Stimulated activated CD8-positive, alpha-beta memory T cell treated with anti-CD3 and anti-CD28 coated beads, Interleukin-7, amount 100 ng/mL, for 1 hour (primary cell): ENCODE measurements at places on chromosomes 16 and 17.

DNA sequence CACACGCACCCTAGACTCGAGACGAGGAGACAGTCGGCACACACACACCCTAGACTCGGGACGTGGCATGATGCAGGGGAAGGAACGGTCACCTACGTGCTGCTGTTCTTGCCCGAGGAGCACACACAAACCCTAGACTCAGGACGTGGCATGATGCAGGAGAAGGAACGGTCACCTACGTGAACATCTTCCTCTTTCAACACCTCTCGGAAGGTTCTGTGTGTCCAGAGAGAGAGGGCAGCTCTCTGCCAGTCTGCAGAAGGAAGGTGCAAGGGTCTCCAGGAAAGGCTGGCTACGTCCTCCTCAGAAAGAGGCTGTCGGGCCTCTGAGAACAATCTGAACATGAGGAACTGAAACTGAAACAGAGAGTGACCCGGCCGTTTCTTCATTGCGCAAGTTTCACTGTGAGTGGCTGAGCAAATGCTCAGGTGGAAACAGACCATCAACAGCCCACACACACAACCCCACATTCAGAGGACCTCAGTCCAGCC, 43.4 kb downstream of the ZNF276 start:
- DNase-seq, result peak; percentile 15

DNA sequence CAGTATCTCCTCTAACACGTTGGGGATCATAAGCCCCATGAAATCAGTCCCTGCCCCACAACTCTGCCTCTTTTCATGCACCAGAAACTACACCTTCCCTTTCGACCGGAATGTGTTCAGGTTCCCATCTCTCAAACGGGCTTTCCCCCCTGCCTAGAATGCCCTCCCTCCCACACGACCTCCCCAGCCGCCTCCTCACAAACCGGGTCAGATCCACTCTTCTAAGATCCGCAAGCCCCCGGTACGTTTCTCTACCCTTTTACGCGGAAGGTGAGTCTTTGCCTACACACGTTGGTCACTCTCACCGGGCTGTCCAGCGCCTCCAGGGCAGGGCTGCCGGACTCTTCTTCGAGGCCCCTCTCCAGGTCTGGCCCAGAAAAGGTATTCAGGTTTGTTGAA, 708 bp downstream of the DHX33 start:
- no peak for DNase-seq

- no peak for DNase-seq
Measured at GRCh38 chr17:74803388-74803930, 27.3 kb upstream of the NAT9 start.

DNA sequence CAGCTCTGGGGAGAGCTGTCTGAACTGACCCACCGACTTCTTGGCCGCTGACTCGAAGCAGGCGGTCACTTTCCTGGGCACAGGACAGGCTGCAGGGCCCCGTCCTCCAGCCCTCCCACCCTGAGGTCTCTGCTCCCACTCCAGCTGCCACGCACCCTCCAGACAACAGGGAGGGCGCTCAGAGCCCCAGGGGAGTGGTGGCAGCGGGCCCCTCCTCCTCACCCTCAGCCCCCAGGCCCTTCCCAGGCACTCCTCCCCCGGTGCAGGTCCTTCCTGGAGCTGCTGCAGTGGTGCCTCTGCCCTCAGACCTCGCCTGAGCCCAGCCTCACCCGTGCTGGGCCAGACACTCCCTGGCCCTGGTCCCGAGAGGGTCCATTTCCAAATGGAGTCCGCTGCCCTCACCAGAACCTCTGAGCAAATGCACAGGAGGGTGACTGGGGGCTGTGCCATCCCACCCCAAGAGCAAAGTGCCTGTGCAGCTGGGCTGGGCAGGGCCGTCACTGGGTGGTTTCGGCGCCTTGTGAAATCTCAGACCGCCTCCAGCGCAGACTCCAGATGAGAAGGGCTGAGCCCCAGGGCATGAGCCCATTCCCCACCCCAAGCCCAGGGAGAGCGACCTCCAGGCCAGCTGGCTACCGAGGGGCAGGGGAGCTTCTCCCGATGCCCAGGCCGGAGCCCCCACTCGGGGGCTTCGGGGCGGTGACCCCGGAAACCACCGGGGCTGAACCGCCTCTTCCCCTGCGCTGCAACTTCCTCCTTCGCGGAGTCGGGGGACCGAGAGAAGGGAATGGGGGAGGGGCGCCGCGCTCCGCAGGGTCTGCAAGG, 717 bp downstream of the CYBA start:
- DNase-seq, result no peak

- no peak for DNase-seq
Measured at GRCh38 chr17:80649672-80650330, 105.2 kb downstream of the RPTOR start.

DNA sequence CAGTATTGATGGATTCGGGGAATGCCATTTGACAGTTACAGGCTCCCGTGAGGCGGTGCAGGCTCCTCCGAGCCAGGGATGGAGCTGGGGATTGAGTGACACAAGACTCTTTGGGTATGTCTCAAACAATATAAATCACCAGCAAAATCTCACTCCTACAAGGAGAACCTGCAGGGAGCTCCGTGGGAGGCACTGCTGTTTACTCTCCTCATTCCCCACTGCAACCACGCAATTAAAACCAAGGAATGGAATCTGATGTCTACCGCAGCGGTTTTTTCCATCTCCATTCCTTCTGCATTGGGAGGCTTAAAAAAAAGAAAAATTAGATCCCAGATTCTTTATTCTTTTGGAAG, 157.9 kb downstream of the WWOX start:
- DNase-seq, result no peak

DNA sequence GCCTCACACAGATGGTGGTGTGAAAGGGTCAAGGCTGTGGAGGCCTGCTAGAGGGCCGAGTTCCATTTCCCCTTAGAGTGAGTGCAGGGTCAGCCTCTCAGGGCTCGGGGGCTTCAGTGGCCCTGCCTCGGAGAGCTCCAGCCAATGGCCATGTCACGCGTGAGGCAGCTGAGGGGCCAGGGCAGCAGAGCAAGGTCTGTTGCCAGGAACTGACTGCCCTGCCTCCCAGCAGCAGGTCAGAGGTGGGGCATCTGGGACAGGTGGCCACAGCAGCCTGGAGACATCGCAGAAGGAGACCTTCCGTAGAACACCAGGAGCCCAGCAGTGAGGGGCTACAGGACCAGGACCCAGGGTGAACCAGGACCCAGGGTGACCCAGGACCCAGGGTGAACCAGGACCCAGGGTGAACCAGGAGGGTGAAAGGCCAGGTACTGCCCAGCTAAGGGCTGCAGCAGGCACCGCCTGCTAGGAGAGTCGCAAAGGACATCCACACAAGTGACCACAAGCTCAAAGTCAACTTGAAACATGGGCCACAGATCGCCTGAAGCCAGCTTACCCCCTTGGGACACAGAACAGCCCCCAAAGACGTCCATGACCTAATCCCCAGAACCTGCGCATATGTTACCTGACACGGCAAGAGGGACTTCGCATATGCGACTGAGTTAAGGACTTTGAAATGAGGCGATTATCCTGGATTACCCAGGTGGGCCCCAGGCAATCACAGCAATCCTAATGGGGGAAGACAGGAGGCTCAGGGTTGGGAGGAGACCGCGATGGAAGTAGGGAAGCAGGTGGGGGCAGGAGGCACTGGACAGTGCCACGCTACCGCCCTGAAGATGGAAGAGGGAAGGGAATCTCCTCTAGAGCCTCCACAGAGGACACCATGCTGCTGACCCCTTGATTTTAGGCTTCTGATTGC, 4.8 kb upstream of the MEAK7 start:
- DNase-seq, result no peak

- no peak for DNase-seq
Measured at GRCh38 chr17:55605705-55606487, 94.6 kb upstream of the SMIM36 start.

- DNase-seq, result no peak
Measured at GRCh38 chr16:87186446-87186845, 130.7 kb downstream of the C16orf95 start.

DNA sequence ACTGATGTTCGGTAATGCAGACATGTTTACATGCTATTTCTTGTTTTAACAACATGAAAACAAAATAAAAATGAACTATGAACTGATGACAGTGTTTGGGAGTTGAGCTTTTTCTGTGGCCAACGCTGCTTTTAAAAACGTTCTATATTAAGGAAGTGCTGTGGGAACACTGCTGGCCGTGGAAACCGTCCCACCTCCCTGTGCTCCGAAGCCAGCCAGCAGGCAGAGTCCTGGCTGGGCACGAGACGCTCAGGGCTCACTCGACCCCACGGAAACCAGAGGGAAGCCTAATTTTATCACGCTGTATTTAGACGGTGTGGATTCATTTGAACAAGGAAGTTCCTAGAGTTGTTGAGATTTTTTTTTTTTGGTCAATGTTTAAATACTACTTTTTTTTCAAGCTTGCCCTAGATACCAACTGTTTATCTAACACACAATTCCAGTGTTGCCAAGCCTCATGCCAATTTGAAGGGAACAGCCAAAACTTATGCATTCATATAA, 25.8 kb downstream of the ADCY9 start:
- DNase-seq, result no peak

DNA sequence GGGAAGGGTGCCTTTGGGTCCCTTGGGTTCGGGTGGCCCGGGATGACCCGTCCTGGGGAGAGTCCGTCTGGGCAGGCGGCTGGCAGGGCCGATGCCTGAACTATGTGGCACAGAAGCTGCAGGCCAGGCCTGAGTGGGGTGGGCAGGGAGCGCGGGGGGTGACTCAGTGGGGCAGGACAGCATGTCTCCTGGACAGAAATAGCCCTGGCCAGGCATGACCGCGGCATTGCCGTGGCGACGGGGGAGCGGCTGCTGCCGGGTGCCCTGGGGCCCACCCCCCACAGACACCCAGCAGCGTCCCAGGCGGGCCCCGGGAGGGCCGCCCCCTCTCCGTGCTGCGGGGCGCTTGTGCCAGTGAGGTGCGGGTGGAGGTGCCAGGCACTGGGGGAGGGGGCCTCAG, 1.8 kb upstream of the C1QTNF8 start:
- DNase-seq, result no peak

- no peak for DNase-seq
Measured at GRCh38 chr16:89749637-89750036, 28.3 kb downstream of the ZNF276 start.

- no peak for DNase-seq
Measured at GRCh38 chr17:59238906-59239305, 18.6 kb downstream of the GDPD1 start.

- no peak for DNase-seq
Measured at GRCh38 chr17:76153640-76154039, 12.6 kb upstream of the FOXJ1 start.

GRCh38 chr16:68757625-68757935, 20.5 kb downstream of the CDH1 start:
- DNase-seq, result no peak

GRCh38 chr17:59149841-59150511, 5.0 kb downstream of the SKA2 start:
- no peak for DNase-seq

- DNase-seq, result no peak
Measured at GRCh38 chr17:54494721-54495715, 405.6 kb upstream of the TOM1L1 start.

DNA sequence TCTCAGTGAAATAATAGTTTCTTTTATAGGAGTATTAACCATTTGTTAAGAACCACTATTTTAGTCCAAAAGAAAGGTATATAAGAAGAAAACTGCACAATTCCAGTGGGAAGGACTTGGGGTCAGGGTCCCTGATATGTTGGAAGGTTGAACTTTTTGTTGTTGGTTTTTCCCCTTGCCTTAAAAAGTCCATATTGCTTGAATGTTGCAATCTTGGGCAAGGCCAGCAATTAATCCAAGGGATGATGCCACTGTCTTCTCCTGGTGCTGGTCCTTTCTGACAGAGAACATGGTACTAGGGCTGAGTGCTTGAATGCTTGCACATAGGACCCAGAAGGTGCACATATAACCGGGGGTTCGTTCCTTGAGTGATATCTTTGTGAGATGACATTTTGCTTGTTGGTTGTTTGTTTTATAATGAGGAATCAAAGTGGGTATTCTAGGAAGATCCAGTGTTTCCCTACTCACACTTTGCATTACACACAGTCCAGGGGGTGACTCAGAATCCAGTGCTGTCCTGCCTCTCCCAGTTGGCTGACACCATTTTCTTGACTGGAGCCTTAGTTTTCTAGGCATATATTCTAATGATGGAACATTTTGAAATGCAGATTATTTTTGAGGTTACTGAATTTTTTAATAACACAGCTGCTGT, 54.9 kb downstream of the SIAH1 start:
- DNase-seq, result no peak

GRCh38 chr16:8644211-8645140, 23.0 kb downstream of the METTL22 start:
- DNase-seq, result no peak

DNA sequence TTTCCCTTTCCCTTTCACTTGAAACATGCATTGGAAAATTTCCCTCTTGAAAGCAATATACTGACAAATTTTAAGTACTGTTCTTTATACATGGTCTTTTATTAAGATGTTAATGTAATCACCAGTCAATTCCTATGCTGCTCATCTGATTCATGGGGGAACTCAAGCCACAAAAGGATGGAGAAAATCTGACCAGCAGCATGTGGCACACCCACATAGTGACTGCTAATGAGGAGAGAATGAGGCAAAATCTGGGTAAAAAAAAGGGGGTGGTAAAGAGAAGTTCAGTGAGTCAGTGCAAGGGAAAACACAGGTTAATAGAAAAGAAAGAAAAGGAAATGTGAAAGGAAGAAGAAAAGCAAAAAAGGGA, 11.3 kb downstream of the RFFL start:
- no peak for DNase-seq

- DNase-seq, result no peak
Measured at GRCh38 chr16:81808933-81809480, 29.9 kb downstream of the PLCG2 start.

DNA sequence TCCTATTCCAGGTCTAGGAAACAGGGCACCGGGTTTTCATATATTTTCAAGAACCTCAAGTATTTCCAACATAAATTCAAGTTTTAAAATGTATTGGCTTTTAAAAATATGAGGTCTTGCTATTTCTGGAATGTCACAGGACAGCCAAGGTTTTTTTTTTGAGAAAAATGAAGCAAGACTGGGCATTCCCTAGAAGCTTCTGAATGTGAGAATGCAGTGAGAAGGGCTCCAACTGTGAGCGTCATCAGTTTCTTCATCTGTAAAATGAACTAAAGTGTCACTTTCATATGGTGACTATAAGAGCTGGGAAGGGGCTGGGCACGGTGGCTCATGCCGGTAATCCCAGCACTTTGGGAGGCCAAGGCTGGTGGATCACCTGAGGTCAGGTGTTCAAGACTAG, 455.8 kb upstream of the MAF start:
- no peak for DNase-seq

- no peak for DNase-seq
Measured at GRCh38 chr16:53711390-53711789, 7.4 kb downstream of the FTO start.

- no peak for DNase-seq
Measured at GRCh38 chr17:75456039-75456416, 407 bp upstream of the TMEM94 start.

- no peak for DNase-seq
Measured at GRCh38 chr17:80861892-80862291, 129.7 kb upstream of the CHMP6 start.
